ENCODE measurements at places on chromosomes 2 and 18. TPM values are rescaled to one million over a fixed set of nuclear protein-coding genes. Genes with fewer than 3 reads are reported as not detected.
A peak's percentile ranks its signal among the peaks of the same experiment; 100 is the strongest.

DNA sequence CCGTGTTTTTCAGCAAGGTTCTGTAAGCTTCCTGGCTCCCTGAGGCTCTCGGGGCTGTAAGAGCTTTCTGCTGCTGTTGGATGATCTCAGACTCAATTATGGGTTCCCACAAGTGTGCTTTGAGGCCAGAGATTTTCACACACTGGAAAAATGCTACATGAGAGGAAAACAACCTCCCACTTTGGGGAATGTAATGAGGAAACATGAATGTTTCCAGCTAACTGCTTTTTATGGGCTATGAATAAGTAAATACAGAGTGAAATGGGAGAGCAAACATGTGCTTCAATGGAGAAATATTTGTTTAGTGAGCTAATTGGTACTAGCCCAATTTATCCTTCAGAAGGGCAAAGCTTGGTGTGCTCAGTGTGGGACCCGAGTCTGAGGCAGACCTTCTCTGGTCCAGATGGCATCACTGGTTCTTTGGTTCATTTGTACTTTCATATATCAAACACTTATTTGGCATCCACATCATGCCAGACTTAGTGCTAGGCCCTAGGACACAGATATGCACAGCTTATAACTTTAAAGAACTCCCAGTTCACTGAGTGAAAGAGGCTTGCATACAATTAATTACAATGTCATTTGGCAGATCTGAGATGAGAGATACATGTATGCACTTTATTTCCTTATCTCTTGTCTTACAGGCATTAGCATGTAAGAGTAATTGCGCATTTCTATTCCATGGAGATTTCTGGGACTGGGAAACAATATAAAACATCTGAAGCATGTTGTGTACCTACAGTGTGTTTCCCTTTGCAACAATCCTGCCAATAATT is 248.8 kb downstream of the RDH14 start:
- DNase-seq: peak; percentile 82

The IL36RN gene
- not detected for polyA plus RNA-seq

GRCh38 chr18:73060666-73061288 is 193.0 kb upstream of the NETO1 start:
- DNase-seq: peak; percentile 2

DNA sequence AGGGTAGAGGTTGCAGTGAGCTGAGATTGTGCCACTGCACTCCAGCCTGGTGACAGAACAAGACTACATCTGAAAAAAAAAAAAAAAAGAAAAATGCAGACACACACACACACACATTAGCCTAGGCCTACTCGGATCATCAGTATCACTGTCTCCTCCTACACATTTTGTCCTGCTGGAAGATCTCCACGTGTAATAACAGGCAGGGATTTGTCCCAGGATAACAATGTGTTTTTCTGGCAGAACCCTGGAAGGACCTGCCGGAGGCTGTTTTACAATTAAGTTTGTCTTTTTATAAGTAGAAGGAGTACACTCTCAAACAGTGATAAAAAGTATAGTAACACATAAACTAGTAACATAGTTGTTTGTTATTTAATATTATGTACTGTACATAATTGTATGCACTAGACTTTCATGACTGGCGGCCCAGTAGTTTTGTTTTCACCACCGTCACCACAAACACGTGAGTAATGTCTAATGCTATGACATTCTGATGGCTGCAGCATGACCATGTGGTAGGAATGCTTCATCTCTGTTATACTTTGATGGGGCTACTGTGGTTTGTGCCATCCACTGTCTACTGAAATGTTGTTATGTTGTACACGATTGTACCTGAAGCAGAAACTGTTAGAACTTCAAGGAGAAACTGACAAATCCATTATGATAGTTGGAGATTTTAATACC is 130.6 kb downstream of the ATP9B start:
- DNase-seq: peak; percentile 50

DNA sequence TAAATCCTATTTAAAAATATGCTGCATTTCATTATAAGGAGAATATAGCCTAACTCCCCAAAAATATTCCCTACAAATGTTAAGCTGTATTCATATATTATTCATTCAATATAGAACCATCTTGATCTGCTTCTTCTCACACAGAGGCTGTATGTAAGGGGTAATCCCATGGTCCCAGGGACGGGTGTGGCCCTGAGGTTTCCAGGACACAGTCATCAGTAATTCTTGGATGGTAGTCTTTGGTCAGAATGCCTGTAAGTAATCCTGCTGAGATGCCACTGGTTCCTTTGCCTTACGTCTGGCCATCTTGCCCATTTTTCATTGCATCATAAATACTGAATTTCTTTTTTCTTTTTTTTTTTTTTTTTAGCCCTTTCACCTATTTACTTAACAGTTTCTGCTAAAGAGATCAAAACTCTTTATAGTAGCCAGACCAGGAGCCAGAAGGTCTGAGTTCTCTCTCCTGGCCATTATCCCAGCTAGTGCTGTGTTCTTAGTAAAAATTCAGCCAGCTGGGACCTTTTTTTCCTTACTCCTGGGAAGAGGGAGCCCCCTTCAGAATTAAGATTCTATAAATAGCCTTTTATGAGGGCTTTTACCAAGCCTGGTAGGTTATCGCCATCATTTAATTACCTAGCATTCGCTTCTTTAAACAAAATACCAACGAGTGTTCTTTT is 134.9 kb downstream of the SOX11 start:
- no peak for DNase-seq

- no peak for DNase-seq
These were observed 34.0 kb downstream of the HAT1 start for GRCh38 chr2:171956135-171956825.

The LRP2 gene
- polyA plus RNA-seq: not detected

DNA sequence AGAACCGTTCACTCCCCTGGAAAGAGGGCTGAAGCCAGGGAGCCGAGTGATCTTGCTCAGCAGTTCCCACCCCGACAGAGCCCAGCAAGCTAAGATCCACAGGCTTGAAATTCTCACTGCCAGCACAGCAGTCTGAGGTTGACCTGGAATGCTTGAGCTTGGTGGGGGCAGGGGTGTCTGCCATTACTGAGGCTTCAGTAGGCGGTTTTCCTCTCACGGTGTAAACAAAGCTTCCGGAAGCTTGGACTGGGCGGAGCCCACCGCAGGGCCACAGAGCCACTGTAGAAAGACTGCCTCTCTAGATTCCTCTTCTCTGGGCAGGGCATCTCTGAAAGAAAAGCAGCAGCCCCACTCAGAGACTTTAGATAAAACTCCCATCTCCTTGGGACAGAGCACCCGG is 180.8 kb downstream of the WDR7 start:
- DNase-seq: no peak

GRCh38 chr18:55301824-55302166 is 286.2 kb downstream of the TCF4 start:
- no peak for DNase-seq

GRCh38 chr18:58060254-58060653 is 16.2 kb downstream of the NEDD4L start:
- DNase-seq: no peak

GRCh38 chr2:107340955-107341354 is 455.0 kb upstream of the ST6GAL2 start:
- no peak for DNase-seq

DNA sequence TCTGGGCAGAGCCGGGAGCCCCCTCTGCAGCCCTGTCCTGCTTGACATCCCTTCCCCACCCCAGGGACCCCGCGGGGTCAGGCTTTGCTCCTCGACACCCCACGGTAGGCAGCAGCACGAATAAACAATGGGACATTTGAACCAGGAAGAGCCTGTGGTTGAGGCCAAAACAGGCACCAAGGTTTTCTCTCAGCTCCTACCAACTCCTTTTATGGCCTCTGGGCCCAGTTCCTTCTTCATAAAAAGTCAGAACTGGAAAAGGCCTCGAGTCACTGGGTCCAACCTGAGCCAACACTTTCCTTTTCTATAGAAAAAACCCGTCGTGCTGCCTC is 20.6 kb downstream of the TEX44 start:
- peak; percentile 47 for DNase-seq

The INHA gene
- polyA plus RNA-seq: 0.36 TPM

DNA sequence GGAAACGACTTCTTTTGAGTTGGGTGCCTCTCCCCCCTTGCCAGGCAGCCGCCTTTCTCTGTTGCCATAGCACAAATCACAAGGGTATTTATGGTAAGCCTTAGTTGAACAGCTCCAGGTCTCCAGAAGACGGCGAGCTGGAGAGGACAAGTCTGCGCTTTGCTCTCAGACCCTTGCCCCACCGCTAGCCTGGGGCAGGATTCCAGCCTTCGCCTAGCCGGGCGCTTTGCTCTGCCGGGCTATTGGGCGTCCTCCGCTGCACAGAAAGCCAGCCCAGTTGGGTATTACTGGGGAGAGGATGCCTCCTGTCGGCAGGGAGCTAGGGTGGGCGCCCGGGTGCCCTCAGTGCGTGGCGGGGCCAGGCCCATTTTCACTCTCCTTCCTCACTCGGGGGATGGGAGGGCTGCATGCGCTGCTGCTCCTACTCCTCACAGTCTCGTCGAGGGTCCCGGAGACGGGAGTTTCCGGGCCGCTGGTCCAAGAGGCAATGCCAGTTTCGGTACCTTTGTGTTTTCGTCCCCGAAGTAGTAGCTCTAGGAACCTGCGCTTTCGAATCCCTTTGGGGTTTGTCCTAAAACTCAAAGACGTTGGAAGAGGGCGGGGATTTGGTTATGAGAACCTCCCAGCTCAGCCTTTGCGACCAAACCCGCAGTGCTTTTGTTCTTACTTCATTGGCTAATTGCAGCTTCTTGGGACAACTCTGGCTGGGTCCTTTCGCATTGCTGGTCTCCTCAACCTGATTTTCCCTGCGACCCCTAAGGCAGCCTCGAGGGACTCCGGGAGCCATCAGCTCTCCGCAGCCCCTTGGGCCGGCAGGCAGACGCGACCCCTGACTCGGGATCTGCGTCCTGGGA is 3.6 kb upstream of the DLX2 start:
- peak; percentile 79 for DNase-seq

The REG3G gene
- not detected for polyA plus RNA-seq

DNA sequence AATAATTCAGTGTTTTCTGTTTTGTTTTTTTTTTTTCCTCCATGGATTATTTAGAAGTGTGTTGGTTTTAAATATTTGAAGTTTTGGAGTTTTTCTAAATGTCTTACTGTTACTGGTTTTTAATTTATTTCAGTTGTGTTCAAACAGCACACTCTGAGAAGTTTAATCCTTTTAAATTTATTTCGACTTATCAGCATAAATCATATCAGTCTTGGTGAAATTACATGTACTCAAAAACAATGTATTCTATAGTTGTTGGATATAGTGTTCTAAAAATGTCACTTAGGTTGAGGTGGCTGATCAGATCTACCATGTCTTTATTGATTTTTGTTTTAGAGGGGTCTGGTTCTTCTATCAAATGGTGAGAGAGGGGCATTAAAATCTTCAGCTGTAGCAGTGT is 134.7 kb downstream of the NCOA1 start:
- no peak for DNase-seq

The TUBA4B gene
- not detected for polyA plus RNA-seq

DNA sequence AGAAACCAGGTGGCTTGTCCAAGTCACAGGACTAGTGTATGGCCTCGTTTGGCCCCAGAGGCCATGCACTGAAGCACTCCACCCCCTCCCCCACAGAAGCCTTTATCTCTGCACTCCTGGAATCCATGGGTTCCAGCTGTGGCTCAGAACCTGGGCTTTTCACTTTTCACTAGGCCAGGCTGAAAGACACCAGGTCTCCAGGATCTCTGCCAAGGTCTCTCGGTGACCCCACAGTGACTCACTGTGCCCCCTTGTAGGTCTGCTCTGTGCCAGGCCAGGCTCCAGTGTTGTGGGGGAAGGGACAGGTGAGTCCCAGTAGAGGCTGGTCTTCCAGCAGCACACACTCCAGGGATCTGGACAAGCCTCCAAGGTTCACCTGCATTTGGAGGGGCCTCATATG is 31.0 kb upstream of the GLI2 start:
- DNase-seq: no peak

The PAX3 gene
- polyA plus RNA-seq: not detected

- DNase-seq: no peak
These were observed 353.9 kb upstream of the GYPC start for GRCh38 chr2:126302043-126302442.

GRCh38 chr2:10179422-10179821 is 56.9 kb downstream of the RRM2 start:
- DNase-seq: peak; percentile 17

The MRPL44 gene
- 27.8 TPM for polyA plus RNA-seq

DNA sequence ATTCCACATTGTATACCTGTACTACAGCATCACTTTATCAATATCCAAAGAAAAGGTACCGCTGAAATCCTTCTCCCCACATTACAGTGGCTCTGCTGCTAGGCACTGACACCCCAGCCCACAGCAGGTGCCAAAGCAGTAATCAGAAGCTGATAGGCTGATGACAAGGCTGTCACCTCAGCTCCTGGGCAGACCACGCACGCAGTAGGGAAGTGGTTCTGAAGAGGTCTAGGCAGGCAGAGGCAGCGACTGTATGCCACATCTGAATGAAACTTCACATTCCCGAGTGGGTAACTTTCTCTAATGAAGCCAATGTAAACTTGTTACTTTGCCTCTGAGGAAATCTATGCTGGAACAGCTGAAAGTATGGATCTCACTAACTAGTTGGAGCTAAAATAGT is 113.0 kb downstream of the MEP1B start:
- DNase-seq: no peak

The CNGA3 gene
- polyA plus RNA-seq: 0.30 TPM

The EVA1A gene
- polyA plus RNA-seq: 149 TPM

DNA sequence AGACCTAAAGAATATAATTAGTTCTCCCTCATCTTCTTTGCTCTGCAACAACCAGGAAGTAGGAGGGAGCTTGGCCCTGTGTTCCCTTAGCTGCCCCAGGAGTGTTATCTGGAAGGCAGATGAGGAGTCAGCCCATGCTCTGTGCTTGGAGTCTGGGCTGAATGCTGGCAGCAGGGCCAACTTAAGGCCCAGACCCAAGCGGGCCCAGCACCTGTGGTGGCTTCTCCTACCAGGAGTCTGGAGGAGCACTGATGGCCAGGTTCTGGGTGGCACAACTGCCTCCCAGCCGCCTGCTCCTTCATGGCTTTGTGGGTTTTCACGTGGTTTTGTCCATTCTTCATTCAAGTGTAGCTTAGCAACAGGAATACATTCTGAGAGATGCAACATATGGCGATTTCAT is 1910.7 kb upstream of the LRRTM1 start:
- no peak for DNase-seq

- peak; percentile 71 for DNase-seq
These were observed 22.1 kb upstream of the SERTAD2 start for GRCh38 chr2:64675860-64676259.

The HOXD13 gene
- polyA plus RNA-seq: 1.9 TPM

GRCh38 chr18:53018791-53019190 is 678.8 kb downstream of the DCC start:
- DNase-seq: peak; percentile 2

The MROH2A gene
- not detected for polyA plus RNA-seq

DNA sequence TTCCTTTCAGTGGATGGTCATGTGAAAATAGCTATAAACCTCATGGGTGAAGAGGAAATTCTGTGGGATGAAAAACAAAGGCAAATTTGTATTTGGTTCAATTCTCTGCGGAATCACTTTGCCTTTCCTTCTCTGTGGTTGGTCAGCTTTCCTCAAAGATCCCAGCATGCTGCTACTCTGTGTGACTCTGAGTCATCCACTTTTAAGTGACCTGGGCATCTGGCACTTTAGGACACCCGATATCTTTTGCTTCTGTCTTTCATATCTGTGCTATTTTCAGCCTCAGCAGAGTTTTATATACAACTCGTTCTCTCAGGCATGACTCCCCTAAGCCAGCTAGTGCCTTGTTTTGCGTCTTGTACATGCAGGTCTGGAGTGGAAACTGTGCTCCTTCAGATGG is 217.0 kb upstream of the PIEZO2 start:
- DNase-seq: no peak

GRCh38 chr2:105378276-105378840 is 20.5 kb downstream of the FHL2 start:
- no peak for DNase-seq
